ENCODE measurements at places on chromosomes 7 and 10.

- no peak for DNase-seq
Observed at GRCh38 chr10:58318346-58318745, 16.5 kb upstream of the UBE2D1 start.

- DNase-seq, result no peak
Observed at GRCh38 chr10:64586934-64587503, 1065.8 kb downstream of the REEP3 start.

DNA sequence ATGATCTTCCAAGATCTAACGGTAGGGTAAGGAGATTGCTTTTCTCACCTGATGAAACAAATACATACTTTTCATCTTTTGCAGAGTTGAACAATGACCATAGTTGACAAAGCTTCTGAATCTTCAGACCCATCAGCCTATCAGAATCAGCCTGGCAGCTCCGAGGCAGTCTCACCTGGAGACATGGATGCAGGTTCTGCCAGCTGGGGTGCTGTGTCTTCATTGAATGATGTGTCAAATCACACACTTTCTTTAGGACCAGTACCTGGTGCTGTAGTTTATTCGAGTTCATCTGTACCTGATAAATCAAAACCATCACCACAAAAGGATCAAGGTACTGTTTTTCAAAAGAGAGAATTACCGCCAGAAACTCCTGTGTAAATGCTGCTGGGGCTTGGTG lies 79.9 kb downstream of the ANKRD61 start:
- no peak for DNase-seq

DNA sequence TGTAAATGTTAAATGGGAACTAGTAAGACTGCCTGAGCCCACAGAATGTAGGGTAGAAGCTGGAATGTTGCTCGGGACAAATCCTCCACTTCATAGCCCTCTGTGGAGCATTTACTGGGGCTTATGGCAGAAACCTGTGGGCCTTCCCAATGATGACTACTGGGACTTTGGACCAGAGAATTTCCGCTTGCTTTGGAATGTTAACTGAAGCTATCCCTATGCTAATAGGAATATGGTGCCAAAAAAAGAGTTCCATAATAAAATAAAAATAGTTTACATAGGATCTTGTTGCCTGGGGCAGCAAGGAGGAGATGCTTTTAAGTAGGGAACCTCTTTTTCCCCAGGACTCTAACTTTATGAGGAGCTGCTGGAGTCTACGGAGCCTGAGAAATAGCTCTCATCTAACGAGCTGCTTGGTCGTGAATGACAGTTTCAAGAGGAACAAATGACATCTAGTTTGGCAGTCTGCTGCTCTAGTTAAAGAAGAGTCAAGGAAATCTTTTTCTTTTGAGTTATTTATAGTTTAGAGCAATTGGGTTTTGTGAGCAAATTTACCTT lies 5.7 kb upstream of the DYNC2I1 start:
- DNase-seq, result no peak

DNA sequence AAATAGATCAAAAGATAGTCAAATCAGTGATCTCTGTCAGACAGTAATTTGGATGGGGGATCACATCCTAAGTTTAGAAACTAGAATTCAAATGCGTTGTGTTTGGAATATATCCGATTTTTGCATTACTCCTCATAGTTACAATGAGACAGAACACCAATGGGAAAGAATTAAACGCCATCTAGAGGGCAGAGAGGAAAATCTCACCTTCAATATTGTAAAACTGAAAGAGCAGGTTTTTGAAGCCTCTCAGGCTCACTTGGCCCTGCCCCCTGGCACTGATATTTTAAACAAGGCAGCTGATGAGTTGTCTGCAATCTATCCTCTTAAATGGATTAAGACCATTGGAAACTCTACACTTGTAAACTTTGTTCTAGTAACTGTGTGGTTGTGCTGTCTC lies 17.7 kb downstream of the FRG2B start:
- DNase-seq, result no peak

GRCh38 chr7:135773464-135773863 lies 24.9 kb upstream of the FAM180A start:
- no peak for DNase-seq
